ENCODE measurements at places on chromosomes 1 and 21. TPM values are rescaled to one million over a fixed set of nuclear protein-coding genes. Genes with fewer than 3 reads are reported as not detected.

CFAP74 gene
- 1.1 TPM for total RNA-seq

HCRTR1 gene
- not detected for total RNA-seq

DNA sequence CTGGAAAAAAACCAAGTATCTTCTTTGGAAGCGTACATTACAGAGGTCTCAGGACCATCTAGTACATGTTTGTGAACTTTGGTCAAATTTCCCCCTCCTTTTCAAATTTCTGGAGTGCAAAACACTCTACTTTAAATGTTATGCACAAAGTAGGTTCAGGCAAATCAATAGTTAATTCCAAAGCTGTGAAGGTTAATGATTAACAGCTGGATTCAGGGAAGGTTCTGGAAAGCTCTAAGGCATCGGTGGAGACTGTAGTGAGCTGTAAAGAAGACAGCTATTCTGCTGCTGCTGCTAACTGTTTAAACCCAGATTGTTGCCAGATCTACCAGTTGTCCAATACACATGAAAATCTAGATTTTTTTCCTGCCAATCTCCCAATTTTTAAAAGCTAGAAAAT lies 70.9 kb downstream of the ELAVL4 start:
- no peaks in the 10 kb centered on the region for H3K27me3 ChIP-seq
- H3K4me1 ChIP-seq, result no peaks in the 10 kb centered on the region
- no peaks in the 10 kb centered on the region for H3K36me3 ChIP-seq
- DNase-seq, result no peak
- H3K27ac ChIP-seq, result no peak overlapping the region

GRCh38 chr1:198919667-198920398 lies 281.0 kb downstream of the PTPRC start:
- no peaks in the 10 kb centered on the region for H3K36me3 ChIP-seq
- no peak overlapping the region for H3K4me3 ChIP-seq
- no peaks in the 10 kb centered on the region for H3K4me1 ChIP-seq
- no peaks in the 10 kb centered on the region for H3K27me3 ChIP-seq
- H3K27ac ChIP-seq, result no peak overlapping the region

DNA sequence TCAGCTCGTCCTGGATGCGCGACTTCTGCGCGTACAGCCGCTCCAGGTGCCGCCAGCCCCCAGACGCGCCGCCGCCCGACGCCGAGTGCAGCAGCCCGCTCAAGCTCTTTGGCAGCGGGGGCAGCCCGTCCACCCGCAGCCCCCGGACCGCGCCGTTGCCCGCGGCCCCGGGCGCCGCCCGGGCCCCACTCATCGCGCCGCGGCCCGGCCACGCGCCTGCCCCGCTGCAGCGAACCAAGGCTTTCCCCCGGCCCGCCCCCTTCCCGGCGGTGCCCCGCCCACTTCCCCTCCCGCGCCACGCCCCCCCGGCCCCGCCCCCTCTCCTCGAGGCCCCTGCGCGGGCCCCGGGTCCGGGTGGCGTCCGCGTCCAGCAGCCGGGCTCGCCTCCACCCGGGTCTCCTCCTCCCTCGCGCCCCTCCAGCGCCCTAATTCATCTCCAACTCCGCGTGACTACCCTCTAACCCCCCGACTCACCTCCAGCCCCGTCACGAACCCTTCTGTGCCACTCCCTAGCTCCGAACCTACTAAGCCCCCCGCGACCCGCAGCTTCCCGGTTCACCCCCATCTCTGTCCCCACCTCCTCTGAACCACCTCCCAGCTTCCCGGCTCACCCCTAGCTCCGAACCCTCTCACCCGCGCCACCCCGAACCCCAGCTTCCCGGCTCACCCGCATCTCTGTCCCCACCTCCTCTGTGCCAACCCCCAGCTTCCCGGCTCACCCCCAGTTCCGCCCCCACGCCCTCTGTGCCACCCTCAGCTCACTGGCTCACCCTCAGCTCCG lies at the start of gene FAM89A:
TSS of gene FAM89A (minus strand) at position 236 of the 781 bp plus-strand sequence. CDS start at position 193, 43 bp downstream.
- no peaks in the 10 kb centered on the region for H3K4me1 ChIP-seq
- H3K4me3 ChIP-seq, result peak within 1 kb of the TSS; percentile 71
- peak; percentile 73 for DNase-seq
- no peaks in the 10 kb centered on the region for H3K27me3 ChIP-seq
- H3K36me3 ChIP-seq, result no peaks in the 10 kb centered on the region
- peak within 1 kb of the TSS; percentile 30 for H3K27ac ChIP-seq

- no peaks in the 10 kb centered on the region for H3K36me3 ChIP-seq
- H3K4me3 ChIP-seq, result peak within 1 kb of the TSS; percentile 65
- no peaks in the 10 kb centered on the region for H3K4me1 ChIP-seq
- H3K27ac ChIP-seq, result peak within 1 kb of the TSS; percentile 88
Measured at GRCh38 chr1:78045926-78046778, at the start of gene GIPC2. Gene GIPC2 (plus strand): TSS chr1:78045966. CDS start chr1:78046095, 129 bp downstream.

DNA sequence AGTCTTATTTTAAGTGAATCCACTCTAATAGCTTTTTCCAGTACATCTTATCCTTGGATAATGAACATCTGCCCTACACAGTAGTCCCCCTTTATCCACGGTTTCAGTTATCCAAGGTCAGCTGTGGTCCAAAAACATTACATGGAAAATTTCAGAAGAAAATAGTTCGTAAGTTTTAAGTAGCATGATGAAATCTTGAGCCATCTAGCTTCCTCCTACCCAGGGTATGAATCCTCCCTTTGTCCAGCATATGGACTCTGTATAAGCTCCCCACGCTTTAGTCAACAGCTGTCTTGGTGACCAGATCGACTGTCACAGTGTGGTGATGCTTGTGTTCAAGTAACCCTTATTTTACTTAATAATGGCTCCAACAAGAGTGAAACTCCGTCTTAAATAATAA lies 2.6 kb downstream of the GLRX2 start:
- no peaks in the 10 kb centered on the region for H3K27me3 ChIP-seq
- H3K4me1 ChIP-seq, result peaks cover 9% of the 10 kb centered on the region
- no peak for DNase-seq
- no peaks in the 10 kb centered on the region for H3K36me3 ChIP-seq
- H3K4me3 ChIP-seq, result no peak overlapping the region
- H3K27ac ChIP-seq, result no peak overlapping the region

DNA sequence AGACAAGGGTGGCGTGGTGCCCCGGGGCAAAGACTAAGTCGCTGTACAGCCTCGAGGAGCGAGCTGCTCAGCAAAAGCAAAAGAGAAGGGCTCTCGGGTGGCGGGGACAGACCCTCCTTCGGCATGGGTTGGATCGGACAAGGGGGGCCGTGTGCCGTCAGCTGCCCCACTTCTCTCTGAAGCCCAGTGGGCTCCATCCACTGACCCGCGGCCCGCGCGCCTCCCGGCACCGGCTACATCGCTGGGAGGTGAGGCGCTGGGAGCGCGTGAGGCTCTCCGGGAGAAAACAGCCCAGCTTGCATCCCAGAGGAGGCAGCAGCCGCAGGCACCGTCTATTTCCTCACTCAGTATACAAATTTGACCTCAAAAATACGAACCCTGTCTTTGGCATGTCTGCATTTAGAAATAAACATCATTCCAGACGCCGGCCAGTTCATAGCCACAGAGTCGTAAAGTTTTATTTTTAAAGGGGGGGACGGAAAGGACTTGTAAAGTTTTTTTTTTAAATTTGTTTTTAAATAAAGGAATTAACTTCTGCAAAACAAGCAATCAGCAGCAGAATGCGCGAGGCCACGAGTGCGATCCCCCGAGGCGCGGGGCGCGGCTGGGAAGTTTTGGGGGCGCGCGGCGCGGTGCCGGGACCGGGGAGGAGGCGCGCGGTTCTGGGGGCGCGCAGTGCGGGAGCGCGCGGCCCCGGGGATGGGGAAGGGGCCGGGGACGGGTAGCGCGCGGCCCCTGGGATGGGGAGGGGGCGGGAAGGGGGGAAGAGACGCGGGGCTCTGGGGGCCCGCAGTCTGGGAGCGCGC lies 689 bp upstream of the GPR137B start:
- peak; percentile 63 for DNase-seq
- H3K4me1 ChIP-seq, result peaks cover 17% of the 10 kb centered on the region
- H3K36me3 ChIP-seq, result no peaks in the 10 kb centered on the region

DNA sequence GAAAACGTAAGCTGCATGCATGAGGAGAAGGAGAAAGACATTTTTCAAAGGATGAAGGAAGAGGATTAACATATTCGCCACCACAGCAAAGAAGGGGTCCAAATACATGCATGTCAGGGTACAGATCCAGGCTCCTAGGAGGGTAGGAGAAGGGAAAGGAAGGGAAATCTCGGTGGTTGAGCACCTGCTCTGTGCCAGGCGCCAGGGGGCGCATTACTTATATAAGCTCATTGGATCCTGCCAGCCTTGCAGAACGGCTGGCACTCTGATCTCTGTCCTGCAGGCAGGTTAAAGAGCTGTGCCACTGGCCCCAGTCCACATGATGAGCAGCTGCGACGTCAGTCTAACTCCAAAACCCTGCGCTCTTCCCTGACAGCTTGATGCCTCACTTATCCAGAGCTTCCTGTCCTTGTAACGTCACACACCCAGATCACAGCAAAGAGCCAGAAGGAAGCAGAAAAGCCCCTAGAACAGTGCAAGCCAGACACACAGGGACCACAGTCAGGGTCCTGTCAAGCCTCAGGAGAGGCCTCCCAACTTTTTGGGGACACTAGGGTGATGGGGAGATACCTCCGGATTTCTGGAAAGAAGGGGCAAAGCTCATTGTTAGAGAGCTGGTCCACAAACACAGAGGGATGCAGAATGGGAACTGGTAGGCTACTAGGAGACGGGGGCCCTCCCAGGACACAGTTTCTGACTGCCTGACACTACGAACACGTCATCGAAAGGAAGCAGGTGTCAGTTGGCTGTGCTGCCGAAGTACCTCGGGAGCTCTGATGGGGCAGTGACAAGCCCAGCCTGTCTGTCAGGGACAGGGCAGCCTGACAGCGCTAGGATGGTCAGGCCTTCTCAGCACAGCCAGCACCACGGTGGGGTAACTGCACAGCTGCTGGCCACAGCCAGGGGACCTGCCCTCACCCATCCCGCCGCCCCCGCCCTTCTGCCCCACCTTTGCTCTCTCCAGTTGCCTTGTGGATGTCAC lies 99.1 kb downstream of the BEND5 start:
- no peaks in the 10 kb centered on the region for H3K27me3 ChIP-seq
- no peaks in the 10 kb centered on the region for H3K36me3 ChIP-seq
- peak; percentile 64 for DNase-seq

Measured in Peyer's patch (tissue), 4 donors.